NK-92 treated with Interleukin-12 subunit alpha and Interleukin-12 subunit beta, amount 100 ng/mL, for 24 hours (cell line): ENCODE measurements at places on chromosomes 5 and 9.

DNA sequence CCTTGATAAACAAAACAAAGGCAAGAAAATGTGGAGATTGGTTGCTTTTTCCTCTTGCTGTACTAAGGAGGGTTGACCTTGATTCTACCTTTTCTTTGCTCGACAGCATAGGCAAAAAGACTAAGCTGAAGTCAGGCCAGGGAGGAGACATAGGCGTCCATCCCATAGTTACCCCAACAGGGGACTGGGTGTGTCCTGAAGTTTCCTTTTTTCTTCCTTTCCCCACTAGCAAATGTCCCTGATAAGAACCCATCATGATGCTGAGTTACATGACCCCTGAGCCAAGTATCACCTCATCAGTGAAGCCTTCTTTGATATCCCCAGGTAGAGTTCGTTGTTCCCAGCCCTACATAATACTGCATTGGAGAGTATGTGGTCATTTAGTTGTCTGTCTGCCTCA, 9.9 kb upstream of the SHROOM1 start:
- DNase-seq, result no peak

DNA sequence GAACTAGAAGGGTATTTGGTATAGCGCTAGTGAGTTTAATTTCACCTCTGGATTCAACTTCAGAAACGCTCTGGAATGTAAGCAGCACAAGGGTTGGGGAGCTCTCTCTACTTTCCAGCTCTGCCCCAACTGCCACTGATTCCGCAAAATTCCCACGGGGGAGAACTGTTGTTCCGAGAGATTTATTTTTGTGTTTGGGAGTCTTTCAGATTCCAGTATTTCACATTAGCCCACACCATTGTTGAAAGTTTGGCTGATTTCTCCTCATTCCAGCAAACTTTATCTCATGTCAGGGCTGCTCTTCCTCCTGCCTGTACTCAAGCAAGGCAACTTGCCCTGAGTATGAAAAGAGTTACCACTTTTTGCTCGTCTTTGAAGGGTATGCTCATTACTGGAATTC, 198.5 kb upstream of the EGFLAM start:
- DNase-seq, result no peak

GRCh38 chr5:143147902-143148301, 255.6 kb downstream of the NR3C1 start:
- DNase-seq, result no peak

DNA sequence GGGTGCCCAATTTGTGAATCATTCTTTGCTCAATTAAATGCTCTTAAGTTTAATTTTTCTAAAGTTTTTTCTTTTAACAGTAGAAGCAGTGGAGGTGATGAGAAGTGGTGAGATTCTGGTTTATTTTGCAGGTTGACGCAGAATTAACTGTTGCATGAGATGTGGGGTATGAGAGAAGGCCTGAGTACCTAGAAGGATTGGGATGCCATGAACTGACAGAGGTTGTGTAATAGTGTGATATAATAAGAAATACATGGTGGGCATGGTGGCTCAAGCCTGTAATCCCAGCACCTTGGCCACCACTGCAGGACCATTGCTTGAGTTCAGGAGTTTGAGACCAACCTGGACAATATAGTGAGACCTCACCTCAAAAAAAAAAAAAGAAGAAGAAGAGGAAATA, 8.4 kb upstream of the SH3TC2 start:
- DNase-seq, result no peak

- no peak for DNase-seq
Measured at GRCh38 chr5:171342362-171343111, 33.5 kb downstream of the TLX3 start.

- no peak for DNase-seq
Measured at GRCh38 chr5:149728303-149728702, 1.8 kb upstream of the PPARGC1B start.

DNA sequence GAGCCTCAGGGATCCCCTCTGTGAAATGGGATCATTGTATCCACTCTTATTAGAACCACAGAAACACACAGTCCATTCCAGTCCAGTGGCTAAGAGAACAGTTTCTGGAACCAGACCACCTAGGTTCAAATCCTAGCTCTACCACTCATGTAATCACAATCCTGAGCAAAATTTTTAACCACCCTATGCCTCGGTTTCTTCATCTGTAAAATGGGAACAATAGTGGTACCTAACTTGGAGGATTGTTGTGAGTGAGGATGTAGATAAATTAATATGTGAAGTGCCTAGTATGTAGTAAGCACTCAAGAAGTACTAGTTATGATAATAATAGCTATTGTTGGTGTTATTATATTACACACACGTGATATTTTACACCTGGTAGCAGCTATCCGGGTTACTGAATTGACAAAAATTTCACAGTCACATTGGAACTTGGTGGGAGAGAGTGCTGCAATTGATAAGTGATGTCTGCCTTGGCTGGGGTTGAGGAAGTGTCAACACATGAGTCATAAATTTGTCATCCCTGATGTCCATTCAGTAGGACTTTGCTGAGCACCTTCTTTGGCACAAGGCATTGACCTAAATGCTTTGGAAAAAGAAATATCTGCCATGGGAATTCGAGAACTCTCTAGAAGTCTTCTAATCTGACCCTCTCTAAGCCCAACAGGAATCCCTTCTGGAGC, 68.4 kb downstream of the COL27A1 start:
- DNase-seq, result no peak

- no peak for DNase-seq
Measured at GRCh38 chr9:135100241-135100681, 12.8 kb downstream of the OLFM1 start.

- no peak for DNase-seq
Measured at GRCh38 chr9:90965226-90966030, 163.8 kb downstream of the SYK start.

DNA sequence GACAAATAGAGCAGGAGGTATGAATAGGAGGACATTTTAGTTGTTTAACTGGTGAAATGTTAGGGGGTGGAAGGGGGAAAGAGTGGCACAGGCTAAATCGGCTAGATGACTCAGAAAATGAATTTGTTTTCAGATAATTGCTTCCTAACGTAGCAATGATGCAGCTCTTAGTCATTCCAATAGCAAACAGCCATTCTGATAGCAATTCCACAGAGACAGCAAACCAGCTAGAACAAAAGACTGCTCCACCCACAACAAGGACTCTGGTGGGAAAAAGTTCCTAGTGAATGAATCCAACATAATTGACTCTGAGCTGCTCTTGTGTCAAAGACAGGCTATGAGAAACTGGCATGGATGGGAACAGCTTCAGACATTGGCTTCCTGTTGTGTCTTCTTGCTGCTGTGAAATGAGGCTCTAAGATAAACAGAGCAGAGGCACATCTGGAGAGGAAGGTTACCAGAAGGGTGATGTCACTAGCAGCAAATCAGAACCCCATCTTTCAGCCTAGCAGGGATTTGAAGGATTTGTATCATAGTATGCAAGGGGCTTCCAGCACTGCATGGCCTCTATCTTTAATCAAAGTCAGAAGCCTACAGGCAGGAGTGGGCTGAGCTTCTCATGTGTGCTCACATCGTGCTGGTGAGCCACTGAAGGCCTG, 28.1 kb upstream of the F2RL1 start:
- no peak for DNase-seq

- DNase-seq, result no peak
Measured at GRCh38 chr9:116193636-116194035, 40.0 kb downstream of the PAPPA start.

DNA sequence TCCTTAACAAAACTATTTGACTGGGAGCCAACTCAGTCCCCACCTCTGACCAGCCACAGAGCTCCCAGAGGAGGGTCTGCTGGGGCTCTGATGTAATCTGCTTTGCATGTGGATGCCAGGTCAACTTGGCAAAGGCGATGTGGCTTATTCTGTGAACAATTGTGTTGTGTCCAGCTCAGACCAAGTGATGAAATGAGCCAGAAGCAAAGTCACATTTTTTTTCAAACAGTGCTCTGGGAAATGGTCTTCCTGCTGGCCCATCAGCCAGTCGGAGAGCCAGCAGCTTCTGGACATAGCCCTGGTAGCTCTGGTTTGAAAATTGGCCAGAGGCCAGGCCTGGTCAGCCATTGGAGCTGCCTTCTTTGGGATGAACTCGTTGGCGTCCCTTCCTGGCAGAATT, 86.5 kb downstream of the ANGPTL2 start:
- DNase-seq, result no peak

DNA sequence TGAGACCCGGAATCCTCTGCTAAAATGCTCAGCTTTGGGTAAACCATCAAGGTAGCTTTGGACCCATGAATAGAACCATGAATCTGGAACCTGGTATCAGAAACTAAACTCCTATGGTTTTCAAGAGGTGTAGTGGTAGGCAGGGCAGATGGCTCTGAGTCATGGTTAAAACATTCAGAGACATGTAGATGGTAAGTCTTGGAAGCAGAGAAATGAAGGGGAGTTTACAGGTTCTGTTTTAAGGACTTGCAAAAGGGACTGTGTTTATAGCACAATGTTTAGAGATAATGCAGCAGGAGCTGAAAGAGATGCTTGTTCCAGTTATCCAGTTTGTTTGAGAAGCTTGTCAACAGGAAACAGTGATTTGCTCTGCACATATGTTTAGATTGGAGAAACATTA, 36.0 kb upstream of the FBN2 start:
- no peak for DNase-seq

- no peak for DNase-seq
Measured at GRCh38 chr5:107436201-107436600, 234.5 kb downstream of the EFNA5 start.

DNA sequence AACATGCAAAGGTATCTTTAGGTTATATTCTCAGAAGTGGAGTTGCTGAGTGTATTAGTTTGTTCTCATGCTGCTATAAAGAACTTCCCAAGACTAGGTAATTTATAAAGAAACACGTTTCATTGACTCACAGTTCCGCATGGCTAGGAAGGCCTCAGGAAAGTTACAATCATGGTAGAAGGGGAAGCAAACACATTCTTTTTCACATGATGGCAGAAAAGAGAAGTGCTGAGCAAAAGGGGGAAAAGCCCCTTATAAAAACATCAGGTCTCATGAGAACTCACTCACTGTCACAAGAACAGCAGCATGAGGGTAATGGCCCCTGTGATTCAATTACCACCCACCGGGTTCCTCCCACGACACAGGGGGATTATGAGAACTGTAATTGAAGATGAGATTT, 163.6 kb upstream of the PRLR start:
- no peak for DNase-seq

DNA sequence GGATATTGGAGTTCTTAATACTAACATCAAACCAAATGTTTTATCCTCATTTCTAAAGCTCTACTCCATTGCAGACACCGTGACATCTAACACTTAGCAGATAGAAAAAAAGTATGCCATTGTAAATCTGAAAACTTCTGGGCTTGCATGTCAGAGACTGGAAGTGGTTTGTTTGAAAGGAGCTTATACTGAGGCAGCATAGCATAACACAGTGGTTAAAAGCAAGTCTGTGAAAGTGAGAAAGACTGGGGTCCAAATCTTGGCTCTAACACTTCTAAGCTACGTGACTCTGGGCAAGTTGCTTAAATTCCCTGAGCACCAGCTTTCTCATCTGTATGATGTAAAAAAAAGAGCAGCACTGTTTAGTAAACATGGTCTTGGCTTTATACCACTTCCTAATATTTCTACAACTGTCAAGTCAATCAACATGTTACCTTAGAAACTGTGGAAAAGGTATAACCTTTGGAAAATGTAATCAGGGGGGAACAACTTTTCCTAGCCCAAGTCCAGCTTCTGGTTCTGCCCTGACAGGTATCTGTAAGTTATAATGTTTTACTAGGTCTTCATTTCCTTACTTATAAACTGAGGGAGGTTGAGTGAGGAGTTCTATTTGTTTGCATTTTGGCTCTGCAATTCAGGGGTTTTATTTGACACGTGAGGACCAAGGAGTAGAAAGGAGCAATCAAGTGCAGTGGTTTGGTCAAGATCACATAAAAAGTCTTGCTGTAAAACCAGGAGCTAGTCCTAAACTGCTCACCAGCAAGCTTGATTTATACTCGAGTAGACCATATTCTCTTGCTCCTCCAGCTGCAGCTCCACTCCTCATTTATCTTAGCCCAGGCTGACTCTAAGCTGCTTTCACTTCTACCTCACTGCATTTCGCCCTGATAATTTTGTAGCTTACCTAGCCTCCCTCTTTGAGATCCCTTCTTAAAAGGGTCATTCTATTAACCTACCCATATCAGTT, 541.0 kb downstream of the RAB3C start:
- no peak for DNase-seq

DNA sequence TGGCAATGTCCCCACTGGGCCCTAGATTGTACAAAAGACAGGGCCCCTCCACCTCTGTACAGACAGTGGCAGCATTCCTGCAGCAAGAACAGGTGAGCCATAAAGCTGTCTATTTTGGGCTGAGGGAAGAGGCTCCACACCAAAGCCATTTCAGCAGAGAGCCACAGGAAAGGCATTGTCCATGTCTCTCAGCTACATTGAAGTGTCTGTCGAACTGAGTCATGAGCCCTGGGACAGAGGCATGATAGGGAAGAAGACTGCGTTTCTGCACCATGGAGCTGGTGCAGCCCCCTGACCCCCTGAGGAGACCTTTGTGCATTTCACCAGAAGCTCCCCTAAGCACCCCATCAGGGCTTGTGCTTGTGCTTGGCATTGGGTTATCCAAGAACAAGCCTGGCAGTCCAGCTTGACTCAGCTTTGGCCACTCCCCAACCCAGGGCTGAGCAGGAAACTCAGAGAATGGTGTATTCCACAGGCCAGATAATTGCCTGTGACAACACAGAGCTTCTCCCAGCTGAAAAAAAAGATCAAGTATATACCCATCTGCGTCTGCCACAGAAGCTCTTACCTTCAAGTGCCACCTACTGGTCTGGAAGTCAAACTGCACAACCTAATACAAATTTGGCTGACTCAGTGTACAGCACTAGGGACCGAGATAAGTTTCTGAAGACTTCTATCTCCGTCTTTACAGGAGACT, 5.9 kb upstream of the FRMD3 start:
- no peak for DNase-seq

GRCh38 chr5:34717426-34718327, 61.5 kb downstream of the RAI14 start:
- DNase-seq, result no peak

GRCh38 chr9:17777465-17777864, 198.6 kb downstream of the SH3GL2 start:
- no peak for DNase-seq

GRCh38 chr5:8446179-8446578, 577.2 kb downstream of the MTRR start:
- DNase-seq, result no peak

- DNase-seq, result no peak
Measured at GRCh38 chr9:129559506-129559881, 61.4 kb downstream of the C9orf50 start.

- DNase-seq, result no peak
Measured at GRCh38 chr9:14209399-14210345, 104.3 kb downstream of the NFIB start.

DNA sequence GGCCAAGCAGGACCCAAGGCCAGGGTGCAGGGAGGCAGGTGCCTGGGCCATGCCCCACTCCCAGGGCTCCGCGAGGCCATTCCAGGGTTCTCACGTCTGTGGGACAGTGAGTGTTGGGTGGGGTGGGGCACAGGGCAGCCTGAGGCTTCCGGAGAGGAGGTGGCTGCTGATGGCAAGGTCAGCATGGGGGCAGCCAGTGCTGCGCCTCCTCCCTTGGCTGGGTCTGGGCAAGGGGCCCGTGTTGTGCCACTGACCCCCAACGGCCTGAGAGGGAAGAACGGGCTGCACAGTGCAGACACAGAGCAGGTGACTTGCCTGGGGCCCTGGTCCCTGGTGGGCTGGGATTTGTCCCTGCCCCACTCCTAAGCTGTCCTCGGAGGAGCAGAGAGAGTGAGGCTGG, 82.1 kb downstream of the RXRA start:
- DNase-seq, result no peak
